ENCODE measurements at places on chromosomes 3 and 15. TPM values are rescaled to one million over a fixed set of nuclear protein-coding genes. Genes with fewer than 3 reads are reported as not detected.

The CAPN3 gene
- not detected for total RNA-seq

The BMF gene
- 13.8 TPM for total RNA-seq

GRCh38 chr3:71551311-71551919 lies 32.1 kb downstream of the FOXP1 start:
- DNase-seq, result peak; percentile 48

DNA sequence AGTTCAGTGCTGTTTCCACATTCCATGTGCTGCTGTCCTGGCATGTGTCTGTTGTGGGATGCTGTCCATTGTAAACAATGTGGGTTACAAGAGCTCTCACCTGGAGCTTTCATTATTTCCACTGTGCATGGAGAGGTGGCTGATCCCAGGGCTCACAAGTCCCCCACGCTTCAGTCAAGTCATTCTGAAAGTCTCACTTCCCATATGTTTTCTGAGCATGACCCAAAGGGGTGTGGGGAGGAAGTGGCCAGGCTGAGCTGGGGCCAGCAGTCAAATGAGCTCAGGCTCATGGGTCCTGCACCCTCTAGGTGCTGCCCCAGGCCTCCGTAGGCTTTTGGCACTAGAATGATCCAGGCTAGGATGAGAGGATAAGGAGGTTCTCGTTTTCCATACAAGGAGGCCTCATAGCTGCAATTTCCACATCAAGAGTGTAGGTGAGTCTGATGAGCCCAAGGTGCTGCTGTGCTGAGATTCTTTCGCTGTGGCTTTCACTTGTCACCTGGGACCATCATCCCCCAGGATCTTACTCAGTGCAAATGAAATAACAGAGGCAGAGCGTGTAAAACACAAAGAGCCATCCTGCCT lies 22.0 kb downstream of the STARD5 start:
- no peak for DNase-seq

DNA sequence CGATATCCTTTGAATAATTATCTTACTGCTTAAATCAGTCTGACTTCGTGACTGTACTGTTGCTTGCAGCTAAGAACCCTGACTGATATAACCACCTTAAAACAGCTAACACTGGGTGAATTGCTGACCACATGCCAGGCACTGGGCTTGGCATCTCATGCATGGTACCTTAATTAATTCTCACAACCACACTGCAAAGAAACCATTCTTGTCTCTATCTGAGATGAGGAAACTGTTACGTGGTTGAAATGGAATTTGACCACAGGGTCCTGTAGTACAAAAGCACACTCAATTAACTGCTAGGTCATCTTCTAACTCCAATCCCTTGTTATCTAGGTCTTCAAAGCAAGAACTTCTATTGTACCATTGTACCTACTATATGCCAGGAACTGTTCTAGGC lies 92.7 kb upstream of the PRICKLE2 start:
- peak; percentile 78 for DNase-seq

- no peak for DNase-seq
Measured at GRCh38 chr3:9078561-9079240, 115.4 kb upstream of the RAD18 start.

- DNase-seq, result peak; percentile 61
Measured at GRCh38 chr3:193030276-193030675, 112.6 kb upstream of the MB21D2 start.

DNA sequence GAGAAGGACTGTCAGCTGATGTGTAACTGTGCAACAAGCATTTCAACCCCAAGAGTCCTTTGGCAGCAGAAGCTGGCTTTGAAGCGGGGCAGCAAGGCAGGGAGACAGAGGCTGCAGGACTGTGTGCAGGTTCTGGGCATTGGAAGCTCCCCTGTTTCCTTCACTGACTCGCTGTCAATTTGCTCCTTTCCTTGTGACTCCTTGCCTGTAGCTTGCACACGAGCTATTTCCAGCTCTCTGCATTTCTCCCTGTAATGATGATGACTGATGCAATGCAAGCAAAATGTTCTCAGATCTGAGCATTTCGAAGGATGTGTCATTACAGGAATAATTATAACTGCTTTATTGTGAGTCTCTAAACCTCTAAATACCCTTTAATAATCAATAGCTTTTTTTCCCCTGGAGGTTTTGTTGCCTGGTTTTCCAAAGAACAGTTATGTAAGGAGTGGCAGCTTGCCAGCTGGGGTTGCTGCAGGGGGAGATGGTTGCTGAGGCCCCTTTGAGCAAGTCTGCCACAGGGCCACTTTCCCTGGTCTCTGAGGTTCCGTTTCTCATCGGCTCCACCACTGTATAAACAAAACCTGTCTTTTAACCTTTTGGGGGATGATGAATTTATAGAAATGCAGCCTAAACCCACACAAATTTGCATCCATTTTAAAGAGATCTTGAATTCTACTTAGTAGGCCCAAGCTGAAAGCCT lies 2.8 kb downstream of the APOD start:
- no peak for DNase-seq

GRCh38 chr3:101065962-101066361 lies 72.7 kb upstream of the ABI3BP start:
- peak; percentile 86 for DNase-seq

DNA sequence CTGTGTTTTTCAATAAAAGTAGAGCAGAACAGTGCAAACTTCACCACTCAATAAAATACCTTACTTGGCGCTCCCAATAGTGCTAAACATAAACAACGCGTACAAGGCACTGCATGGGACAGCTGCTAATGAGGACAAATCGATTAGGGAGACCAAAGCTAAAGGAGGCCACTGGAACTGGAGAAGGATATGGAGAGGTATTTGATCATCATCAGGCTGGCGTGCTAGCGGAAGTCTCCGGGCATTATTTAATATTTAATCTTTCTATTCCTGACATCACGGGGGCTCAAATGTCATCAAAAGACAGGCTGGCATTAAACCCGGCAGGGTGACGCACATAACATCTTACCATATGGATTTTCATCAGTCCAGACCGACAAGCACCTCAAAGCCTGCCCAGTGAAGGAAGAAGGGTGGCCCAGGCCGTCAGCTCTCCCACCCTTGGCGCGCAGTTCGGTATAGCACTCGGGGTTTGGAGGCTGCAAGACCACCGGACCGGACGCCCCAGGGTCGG lies 604 bp downstream of the CCPG1 start:
- DNase-seq, result no peak

GRCh38 chr3:179760944-179761343 lies 108.1 kb downstream of the USP13 start:
- DNase-seq, result peak; percentile 86
